ENCODE measurements at places on chromosomes 4 and X. TPM values are rescaled to one million over a fixed set of nuclear protein-coding genes. Genes with fewer than 3 reads are reported as not detected.

Gene AMER1
- total RNA-seq, result 2.8 TPM

Gene SPANXA2
- total RNA-seq, result not detected

Gene HSFX1
- 0.05 TPM for total RNA-seq

Gene LINC00632
- total RNA-seq, result 1.2 TPM

Gene AFP
- 0.56 TPM for total RNA-seq

Gene GNRHR
- not detected for total RNA-seq

Gene SMIM10
- total RNA-seq, result 0.33 TPM

Gene SMR3B
- total RNA-seq, result not detected

Gene TMEM156
- 9.5 TPM for total RNA-seq

Gene CXCL1
- 97.3 TPM for total RNA-seq

Gene VGLL1
- 6.8 TPM for total RNA-seq

Gene P2RY10
- total RNA-seq, result not detected

Gene PPARGC1A
- total RNA-seq, result 0.42 TPM

Gene RAP2C
- total RNA-seq, result 17.9 TPM

Gene TLL1
- 0.92 TPM for total RNA-seq

Gene SLC6A14
- total RNA-seq, result 37.3 TPM

Gene CXorf49
- total RNA-seq, result not detected

Gene SLC7A11
- total RNA-seq, result 7.6 TPM

Gene DOK7
- total RNA-seq, result 3.6 TPM

Gene NDP
- not detected for total RNA-seq
